ENCODE measurements at places on chromosomes 7 and 10. TPM values are rescaled to one million over a fixed set of nuclear protein-coding genes. Genes with fewer than 3 reads are reported as not detected.

Gene CYP26C1
- total RNA-seq = not detected

- no peak for DNase-seq
Observed at GRCh38 chr7:76304888-76305375, 2.5 kb downstream of the HSPB1 start.

GRCh38 chr10:48765527-48765926 lies 80.9 kb downstream of the WDFY4 start:
- no peak for DNase-seq

Gene PRSS2
- total RNA-seq = not detected

Gene CTAGE6
- total RNA-seq = not detected

DNA sequence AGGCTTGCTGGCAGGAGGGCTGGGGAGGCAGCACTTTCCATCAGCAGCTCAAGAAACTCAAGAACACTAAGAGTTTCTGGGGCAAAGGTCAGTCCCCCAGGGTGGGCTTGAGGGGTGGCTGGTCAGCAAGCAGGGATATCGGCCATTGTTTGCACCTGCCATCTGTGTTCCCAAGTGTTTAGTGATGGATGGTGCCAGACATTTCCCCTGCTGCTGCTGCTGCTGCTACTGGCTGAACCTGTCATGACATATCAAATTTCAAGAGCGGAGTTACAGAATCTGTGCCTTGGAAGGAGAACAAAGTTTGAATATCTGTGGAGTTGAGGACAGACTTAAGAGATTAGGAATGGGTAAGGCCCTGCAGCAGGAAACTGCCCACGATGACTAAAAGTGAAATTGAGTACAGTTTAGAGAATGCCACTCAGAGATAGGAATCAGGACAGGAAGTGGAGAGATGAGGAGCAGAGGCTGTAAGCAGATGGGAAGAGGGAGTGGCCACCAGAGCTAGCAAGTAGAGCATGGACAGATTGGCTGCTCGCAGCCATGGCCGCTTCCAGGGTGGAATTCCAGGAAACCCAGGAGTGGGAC lies 39.2 kb upstream of the PPP1R3C start:
- DNase-seq = peak; percentile 75

DNA sequence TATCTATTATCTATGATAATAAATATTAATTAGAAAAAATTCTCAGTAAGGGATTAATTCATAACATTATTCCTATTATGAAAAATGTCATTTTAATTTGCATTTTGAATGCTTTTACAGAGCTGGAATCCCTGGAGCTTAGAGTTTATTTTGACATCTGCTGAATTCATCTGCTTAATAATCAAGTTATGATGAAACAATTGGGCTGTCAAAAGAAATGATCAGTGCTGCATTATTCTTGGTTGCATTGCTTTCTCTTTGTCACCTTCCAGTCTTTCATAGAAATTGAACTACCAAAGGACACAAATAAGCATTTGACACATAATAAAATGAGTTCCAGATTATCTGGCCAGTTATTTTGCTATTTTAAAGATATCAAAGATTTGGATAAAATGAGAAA lies 40.0 kb upstream of the MACC1 start:
- DNase-seq = no peak

GRCh38 chr7:94657771-94658693 lies 2.1 kb upstream of the SGCE start:
- peak; percentile 95 for DNase-seq

- DNase-seq = no peak
Observed at GRCh38 chr7:73726083-73726466, 6.6 kb upstream of the STX1A start.

DNA sequence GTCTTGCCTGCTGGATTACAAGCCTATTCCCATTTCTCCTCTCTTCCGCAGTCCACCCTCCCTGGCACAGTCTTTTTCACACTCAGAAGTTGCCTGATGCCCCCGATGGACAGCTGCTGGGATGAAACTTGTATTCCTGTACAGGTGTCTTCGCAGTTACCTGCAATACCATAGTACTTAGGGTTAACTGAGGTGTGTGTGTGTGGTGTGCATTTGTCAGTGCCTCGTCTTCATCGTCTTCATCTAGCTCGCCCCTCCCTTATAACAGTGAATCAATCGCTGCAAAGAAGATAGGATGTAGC lies 11.0 kb downstream of the NXPH1 start:
- DNase-seq = no peak

DNA sequence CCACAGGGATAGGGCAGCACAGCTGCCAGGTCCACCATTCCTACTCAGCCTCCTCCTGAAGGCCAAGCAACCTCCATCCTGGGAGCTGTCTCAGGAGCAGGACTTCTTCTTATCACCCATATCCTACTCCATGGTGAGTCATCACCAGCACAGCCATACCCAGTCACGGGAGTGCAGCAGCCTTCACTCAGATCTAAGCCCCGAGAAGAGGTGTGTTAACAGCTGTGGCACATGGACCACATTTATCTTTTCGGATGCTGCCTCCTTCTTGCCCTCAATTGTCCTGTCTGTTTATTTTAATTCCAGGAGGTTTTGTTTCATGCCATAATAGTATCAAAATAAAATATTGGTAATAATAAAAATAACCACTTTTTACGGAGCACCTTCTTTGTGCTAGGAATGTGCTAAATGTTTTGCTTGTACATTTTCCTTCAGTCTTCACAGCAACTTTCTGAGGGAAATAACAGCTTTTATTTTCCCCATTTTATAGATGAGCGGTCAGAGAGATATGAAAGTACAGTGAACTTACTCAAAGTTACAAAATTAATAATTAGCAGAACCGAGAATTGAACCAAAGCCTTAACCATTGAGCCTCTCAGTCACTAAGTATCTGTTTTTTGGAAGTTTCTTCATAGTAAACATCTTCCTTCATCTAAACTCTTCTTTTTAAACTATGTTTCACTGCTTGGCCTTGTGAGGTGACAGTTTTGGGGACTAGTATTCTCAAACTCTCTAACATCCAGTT lies 2.5 kb upstream of the KEL start:
- DNase-seq = peak; percentile 65
